ENCODE measurements at places on chromosomes 5 and 9.

- DNase-seq = no peak
Measured at GRCh38 chr9:708182-708550, 133.3 kb upstream of the DMRT1 start.

DNA sequence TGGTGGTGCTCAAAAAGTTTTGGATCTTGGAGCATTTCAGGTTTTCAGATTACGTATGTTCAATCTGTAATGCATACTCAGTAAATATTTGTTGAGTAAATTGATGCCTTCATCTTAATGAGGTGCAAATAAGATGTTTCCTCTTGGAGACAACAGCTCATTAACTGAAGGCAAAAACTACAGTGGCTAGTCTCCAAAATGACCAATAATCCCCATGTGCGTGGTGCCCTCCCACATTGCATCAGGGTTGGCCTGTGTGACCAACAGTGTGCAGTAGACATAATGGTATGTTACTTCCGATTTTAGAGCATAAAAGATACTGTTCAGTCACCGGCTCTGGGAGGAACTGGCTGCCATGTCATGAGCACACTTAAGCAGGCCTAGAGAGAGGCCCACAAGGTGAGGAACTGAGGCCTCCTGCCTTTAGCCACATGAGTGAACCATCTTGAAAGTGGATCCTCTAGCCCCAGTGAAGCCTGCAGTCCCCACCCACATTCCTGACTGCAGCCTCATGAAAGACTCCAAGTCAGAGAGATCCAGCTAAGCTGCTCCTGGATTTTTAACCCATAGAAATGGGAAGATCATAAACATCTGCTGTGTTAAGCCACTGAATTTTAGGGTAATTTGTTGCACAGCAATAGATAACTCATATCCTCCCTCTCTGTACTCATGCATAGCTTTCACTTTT lies 55.7 kb downstream of the LIFR start:
- DNase-seq = no peak

DNA sequence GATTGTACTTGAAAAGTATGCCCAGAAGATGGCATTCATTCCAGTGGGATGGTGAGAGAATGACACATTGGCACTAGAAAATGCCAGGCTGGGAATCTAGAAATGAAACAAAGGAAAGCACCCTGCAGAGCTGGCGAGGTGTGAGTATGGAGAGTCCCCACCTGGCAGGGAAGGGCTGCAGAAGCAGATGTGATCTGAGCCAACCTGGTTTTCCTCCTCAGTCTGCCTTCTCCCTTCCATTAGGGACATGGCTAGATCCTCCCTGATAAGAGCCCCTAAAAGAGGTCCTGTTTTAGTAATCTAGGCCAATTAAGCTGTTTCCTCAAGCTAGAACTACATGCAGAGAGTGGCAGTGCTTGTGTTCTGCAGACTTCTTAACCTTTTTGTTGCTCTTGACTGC lies 24.7 kb upstream of the TNFSF15 start:
- DNase-seq = peak; percentile 2

DNA sequence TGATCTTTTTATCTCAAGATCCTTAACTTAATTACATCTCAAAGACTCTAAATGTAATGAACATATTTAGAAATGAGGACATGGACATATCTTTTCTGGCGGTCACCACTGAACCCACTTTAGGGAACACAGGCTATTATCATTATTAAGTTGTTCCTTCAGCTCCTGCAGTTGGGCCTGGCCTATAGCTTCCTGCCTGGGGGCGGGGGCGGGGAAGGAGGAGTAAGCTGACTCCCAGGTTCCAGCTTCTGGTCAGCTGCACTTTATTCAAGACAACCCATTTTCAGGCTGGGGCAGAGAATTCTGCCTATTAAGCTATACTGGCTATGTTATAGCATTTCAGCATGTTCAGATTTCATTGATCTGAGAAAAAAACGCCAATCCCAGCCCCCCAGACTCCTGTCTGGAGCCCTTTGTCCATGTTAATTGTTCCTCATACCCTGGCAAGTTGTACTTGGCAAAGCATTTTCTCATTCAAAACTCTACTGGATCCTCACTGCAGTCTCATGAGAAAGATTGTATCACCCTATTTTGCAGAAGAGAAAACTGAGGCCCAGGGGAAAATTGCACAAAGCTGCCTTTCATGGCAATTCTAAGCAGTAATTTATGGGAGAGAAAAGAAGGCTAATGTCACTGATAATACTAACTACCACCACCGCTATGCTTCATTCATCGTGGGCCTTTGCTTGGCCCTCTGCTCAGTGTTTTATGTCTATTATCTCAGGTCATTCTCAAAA lies 25.1 kb downstream of the COL15A1 start:
- no peak for DNase-seq

DNA sequence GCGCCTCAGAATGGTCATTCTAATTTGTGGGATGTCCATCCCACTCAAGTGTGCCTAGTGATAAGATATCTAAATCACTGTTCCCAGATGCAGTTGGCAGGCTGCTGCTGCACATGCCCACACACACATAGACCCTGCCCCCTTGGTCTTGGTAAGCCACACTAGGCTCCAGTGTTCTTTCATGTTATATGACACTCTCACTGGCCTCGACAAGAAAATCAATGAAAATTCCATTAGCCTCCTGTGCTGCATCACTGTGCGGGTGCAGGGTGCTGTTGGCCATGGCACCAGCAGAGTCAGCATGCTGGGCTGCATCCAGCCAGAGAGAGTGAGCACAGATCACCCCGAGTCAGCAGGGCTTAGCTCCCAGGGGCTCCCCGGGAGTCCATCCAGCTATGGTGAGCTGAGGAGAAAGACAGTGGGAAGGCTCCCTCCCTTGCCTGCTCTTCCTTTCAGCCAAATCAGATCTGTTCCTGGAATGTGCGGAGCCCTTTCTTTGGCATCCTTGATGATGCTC lies 59.9 kb downstream of the ABLIM3 start:
- no peak for DNase-seq

DNA sequence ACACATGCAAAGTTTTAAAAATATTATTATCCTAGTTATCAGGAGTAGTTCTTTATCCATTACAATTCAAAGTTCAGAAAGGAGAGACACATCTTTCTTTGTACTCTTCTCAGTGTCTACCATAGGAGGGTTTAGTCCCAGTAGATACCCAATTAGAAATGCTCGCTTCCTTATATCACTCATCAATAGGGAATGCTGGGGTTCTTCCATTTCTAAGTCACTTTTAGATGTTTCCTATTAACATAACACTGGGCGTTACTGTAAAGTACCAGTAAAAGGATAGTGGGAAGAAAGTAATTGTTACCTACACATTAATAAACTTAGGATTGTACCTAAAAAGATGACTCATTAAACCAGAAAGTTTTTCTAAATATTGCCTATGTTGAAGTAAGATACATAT lies 348.3 kb upstream of the CDH6 start:
- DNase-seq = no peak
